Panc1 (cell line): ENCODE measurements at places on chromosomes 5 and 9.

- no peak overlapping the region for H3K4me3 ChIP-seq
- H3K4me1 ChIP-seq, result no peaks in the 10 kb centered on the region
- H3K27me3 ChIP-seq, result no peaks in the 10 kb centered on the region
- DNase-seq, result no peak
- no peaks in the 10 kb centered on the region for H3K36me3 ChIP-seq
These were observed 484.6 kb downstream of the PRELID2 start for GRCh38 chr5:145350513-145350912.

DNA sequence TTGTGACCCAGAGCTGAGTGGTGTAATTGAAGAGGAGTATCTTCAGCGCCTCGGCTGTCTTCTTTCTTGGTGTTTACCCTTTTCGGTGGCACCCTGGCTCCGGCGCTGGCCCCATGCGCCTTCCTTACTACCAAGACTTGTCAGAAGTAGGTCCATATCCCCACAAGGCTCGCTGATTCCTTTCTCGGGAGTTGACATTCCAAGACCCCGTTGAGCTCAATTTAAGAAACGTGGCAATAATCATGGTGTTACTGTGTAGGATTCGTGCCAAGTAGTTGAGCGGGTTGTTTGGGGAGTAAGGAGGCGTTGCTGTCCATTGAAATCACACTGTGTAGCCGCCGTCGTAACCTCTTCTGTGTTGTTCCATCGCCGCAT lies 795 bp downstream of the NDUFAF2 start:
- no peaks in the 10 kb centered on the region for H3K27me3 ChIP-seq
- peaks cover 9% of the 10 kb centered on the region for H3K4me1 ChIP-seq
- peak overlapping the region; percentile 88 for H3K27ac ChIP-seq

GRCh38 chr5:60829490-60830266 lies 14.4 kb downstream of the ELOVL7 start:
- H3K27ac ChIP-seq, result no peak overlapping the region
- DNase-seq, result no peak
- H3K36me3 ChIP-seq, result no peaks in the 10 kb centered on the region
- H3K4me3 ChIP-seq, result no peak overlapping the region

GRCh38 chr9:110048976-110049698 lies 158.8 kb downstream of the C9orf152 start:
- H3K27ac ChIP-seq, result no peak overlapping the region
- DNase-seq, result no peak
- H3K36me3 ChIP-seq, result no peaks in the 10 kb centered on the region
- peak overlapping the region; percentile 57 for H3K4me3 ChIP-seq
- no peaks in the 10 kb centered on the region for H3K4me1 ChIP-seq

DNA sequence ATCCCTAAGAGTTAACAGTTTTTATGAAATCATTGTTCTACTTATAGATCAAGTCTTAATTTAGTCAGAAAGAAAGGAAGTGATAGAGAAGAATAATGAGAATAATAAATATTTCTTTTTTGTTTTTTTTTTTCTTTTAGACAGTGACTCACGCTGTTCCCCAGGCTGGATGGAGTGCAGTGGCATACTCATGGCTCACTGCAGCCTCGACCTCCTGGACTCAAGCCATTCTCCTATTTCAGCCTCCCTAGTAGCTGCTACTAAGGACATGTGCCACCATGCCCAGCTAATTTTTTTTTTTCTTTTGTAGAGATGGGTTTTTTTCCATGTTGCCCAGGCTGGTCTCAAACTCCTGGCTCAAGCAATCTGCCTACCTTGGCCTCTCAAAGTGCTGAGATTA lies 11.0 kb downstream of the IFNA21 start:
- no peaks in the 10 kb centered on the region for H3K4me1 ChIP-seq
- H3K4me3 ChIP-seq, result no peak overlapping the region
- H3K27me3 ChIP-seq, result no peaks in the 10 kb centered on the region
- H3K36me3 ChIP-seq, result no peaks in the 10 kb centered on the region
- no peak for DNase-seq
